ENCODE measurements at places on chromosomes 6 and 20.

GRCh38 chr20:43969501-43970182 lies 55.0 kb downstream of the TOX2 start:
- DNase-seq: no peak

DNA sequence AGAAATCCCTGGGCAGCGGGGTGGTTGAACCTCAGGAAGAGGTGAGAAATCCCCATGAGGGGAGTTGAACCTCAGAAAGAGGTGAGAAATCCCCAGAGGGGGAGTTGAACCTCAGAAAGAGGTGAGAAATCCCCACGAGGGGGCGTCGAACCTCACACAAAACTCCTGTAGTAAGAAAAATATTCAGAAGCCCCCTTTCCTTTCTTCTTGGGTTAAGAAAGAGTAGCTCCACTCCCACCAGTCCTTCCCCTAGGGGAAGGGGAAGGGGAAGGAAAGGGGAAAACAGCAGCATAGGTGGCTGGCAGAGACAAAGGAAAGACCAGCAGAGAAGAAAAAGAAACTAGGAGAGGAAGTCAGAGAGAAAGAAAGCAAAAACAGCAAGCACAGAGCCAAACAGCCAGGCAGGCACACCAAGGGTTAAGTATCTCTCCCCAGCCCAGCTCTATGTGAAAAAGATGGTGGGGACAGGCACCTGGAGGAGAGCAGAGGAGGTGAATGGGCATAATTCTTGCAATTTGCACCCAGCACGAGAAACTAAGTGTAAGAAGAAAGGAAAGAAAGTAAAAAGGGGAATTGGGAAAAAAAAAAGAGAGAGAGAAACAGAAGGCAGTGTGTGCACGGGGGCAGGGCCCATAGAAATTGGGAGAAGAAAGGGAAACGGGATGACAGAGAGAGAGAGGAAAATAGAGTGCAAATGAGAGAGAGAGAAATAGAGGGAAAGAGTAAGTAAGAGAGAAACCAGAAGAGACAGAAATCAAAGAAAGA lies 88.2 kb downstream of the PLG start:
- no peak for DNase-seq

DNA sequence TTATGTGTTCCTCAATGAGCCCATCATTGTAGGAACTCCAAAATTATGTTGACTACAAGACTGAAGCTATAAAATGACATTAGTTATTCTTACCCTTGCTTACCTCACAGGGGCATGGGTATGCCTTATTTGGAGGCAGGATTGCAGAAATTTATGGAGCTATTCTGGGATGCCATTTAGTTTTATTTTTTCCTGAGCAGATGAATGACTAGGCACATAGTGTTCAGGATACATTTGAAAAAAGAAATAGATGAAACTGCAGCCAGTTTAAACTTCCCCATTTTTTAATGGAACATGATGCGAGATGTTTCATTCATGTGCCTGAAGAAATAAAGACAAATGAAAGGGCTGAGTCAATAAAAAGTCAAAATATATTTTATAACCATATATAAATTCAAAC lies 399.2 kb upstream of the JAG1 start:
- no peak for DNase-seq

- no peak for DNase-seq
Measured at GRCh38 chr6:43205849-43206248, 23.4 kb downstream of the DNPH1 start.

DNA sequence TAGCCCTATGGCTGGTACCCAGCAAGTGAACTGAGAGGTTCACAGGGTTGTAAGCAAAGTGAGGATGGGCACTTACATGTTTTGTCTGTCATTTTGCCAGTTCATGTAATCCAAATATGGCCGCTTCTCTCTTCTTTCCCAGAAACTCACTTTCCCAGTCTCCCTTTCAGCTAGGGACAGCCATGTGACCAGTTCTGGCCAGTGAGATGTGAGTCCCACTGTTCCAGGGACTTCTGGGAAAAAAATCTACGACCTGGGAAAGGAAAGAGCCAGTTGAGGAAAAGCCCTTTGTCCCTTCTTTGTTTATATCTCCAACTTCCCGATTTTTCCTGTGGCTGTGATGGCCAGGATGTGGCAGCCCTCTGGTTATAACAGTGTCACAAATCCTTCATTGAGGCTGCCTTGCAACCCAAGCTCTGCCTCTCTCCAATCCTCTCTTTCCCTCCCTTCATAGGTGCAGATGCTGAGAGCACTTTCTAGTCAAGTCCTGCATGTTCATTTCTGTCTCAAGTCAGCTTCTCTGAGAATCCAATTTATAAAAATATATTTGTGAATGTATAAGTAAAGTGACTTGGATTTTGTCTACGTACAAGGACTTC lies 148.6 kb upstream of the ZFP64 start:
- DNase-seq: no peak

GRCh38 chr20:61759286-61760065 lies 306.2 kb downstream of the TAF4 start:
- no peak for DNase-seq

DNA sequence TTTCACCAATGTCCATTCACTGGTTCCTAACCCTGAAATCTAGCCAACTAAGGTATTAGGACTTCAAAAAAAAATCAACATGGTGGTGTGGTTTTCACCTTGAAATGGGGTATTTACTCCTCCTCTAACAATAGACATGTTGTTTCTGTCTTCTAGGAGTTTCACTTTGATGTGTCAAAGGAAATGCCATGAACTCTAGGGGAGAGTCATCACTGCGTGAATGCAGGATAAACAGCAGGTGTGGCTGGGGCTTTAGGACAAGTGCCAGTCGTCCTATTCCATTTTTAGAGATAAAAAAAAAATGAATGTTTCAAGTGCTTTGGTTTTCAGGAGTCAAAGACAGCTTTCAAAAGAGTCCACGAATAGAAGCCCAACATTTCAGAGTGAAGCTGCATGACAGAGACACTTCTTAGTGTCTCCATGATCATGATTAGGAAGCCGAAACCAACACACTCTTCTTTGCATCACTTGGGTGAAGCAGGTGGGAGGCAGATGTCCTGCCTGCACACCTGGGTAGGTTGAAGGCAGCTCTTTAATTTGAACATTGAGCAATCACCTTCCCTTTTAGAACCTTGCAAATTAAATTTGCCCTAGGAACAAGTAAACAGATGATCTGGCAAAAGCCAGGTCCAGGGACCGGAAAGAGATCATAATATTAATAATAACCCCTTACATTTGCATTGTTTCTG lies 328.5 kb upstream of the PRDM1 start:
- no peak for DNase-seq

- no peak for DNase-seq
Measured at GRCh38 chr20:10443936-10444335, 8.8 kb downstream of the SLX4IP start.

All from CD4-positive, alpha-beta T cell treated with Interleukin-4 for 4 hours (primary cell).